Pancreas (tissue), 10 donors: ENCODE measurements at places on chromosomes 7 and 10.

- no peak for DNase-seq
Measured at GRCh38 chr7:131723926-131724325, 167.5 kb upstream of the PODXL start.

DNA sequence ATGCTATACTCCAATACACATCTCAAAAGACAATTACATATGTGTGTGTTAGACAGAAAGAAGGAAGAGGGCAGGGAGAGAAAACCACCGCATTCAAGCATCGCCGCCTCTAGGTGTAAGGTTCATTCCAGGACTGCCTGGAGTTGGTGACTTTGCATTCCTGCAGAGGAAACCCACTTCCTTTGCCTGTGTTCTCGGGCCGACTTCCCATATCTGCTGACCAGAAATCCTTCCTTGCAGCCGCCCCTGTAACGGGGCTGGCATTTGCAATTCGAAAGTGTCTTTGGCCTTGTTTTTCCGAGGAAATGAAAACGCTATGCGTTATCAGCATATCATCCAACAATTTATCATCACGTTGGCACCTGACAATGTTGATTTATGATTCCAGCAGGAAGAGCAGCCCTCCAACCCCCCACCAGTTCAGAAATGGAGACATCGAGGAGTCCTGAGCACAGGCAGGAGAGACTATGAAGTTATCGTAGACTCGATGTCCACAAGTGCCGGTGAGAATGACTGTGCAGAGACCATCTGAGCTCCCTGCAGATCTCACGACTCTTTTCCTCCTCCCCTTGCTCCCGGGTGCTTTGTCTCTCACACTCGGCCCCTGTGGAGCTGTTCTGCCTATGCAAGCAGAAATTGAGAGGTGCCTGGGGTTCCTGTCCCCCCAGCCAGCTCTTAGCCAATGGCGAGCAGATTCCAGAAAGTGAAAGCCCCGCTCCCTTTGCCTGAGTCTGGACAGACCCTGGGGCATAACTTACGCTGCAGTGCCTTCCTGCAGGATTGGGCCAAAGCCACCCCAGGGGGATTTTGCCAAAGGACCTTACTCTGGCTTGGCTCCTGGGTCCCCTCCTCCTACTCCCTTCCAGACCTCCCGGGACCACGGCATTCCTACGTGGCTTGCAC lies 68.9 kb upstream of the FOXK1 start:
- DNase-seq = no peak

DNA sequence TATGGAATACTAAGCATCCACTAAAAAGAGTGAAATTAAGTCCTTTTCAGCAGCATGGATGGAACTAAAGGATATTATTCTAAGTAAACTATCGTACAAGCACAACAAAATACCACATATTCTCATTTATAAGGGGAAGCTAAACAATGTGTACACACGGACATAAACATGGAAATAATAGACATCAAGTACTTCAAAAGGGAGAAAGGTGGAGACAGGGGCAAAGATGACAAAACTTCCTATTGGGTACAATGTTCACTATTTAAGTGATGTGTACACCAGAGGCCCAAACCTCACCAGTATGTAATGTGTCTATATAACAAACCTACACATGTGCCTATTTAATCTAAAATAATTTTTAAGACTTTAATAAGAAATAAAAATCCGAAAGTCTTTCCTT lies 2.2 kb upstream of the AKR1C4 start:
- DNase-seq = no peak

DNA sequence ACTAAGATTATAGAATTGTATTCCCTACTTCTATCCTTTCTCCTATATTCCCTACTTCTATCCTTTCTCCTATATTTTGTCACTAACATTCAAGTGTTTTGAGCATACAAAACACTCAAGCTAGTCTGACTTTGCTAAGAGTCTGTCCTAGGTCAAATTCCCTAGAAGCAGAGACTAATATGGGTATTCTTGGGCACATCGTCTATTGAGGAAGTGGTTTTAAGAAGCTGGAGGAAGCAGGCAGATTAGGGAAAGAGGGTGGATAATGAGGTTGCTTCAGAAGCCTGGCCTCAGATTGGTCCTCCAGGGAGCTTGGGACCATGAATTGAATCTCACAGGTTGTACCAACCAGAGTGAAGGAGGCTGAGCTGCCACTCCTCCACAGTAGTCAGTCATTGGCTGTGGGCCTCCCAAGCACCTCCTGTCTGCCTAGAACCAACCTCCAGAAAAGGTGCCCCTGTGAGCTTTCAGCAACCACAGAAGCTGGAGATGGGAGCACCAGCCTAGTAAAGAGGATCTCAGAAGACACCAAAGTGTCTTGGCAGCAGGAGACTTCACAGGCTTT lies 295.9 kb upstream of the PHF14 start:
- no peak for DNase-seq

DNA sequence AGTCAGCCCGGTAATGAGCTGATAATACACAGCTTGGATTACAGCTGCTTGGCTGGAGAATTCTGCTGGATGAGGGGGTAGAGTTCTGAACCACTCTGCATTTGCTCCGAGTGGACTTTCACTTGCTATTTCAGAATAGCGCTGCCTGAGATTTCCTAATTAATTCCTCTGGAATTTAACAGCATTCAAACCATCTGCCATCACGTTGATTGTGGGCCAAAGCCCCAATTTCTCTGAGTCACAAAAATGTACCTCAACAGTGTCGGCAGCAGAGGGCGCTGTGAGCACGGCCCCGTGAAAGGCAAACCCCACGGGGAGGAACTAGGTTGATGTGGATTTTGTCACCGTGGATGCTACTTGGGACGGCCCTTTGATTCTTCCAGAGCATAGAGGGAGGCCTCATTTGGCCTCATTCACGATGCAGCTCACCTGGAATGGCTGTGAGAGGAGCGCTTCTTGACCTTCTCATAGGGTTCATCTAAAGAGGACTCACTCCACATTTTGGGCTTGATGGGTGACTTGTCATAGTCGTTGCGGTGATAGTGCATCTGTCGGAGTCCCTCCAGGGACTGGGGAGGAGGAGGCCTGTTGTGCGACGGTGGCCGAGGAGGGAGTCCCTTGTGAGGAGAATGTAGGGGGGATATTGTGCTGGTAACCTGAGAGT lies 73.3 kb downstream of the PRPF18 start:
- no peak for DNase-seq

- DNase-seq = no peak
Measured at GRCh38 chr10:71342573-71343391, 23.7 kb downstream of the SLC29A3 start.

DNA sequence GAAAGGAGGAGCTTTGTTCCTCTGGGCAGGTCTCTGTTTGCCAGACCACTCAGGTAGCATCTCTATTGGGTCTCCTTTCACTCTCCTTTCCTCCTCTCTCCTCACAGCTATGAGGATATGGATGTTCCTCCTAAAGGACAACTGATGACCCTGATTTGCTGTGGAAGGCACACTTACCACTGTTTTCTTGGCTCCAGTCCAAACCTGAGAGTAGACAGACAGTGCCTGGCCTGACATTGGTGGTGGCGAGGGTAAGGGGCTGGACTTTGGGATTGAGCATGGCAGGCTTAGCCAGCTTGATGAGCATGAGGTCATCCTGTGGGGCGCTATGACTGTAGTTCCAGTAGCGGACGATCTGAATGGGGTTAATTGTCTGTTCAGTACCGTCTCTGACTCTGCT lies 3.6 kb downstream of the PRSS37 start:
- no peak for DNase-seq

DNA sequence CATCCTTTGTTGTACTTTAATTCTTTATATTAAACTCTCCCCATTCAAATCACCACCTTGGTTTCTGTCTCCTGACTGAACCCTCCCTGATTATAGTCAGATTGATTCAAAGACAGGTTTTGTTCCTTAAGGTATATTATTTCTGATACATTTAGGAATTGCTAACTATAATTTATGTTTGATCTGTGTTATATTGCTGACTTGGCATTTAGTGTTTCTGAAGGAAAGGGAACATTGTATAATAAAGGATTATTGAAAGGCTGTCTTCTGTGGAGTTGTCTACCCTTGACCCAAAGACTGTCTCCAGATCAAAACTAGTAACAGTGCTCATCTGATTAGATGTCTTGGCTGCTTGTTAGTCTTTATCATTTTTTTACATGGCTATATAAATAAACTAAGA lies 10.3 kb downstream of the CDK1 start:
- no peak for DNase-seq

DNA sequence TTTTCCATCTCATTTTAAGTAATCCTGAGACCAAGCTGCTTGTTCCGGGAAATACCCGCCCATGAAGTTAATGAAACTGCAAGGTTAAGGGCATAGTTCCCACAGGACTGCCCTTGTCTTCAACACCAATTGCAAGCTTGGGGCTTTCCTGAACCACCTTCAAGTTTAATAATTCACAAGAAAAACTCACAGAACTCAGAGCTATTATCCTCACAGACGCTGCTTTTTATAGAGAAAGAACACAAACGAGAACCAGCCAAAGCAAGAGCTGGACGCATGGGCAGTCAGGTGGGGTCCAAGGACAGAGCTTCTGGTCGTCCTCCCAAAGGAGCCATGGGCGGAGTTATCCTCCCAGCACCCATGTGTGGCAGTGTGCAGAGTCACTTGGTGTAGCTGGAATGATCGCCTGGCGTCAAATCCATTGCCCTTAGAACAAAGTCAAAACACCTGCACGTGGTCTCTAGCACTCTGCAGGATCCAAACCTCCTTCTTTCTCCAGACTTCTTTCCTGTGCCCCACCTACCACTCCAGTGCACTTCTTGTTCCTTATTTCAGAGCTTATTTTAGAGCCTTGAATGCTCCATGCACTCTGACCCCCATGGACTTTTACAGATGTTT lies 56.7 kb downstream of the SNX10 start:
- DNase-seq = peak; percentile 64

GRCh38 chr7:45461026-45461425 lies 113.1 kb upstream of the ADCY1 start:
- DNase-seq = no peak

DNA sequence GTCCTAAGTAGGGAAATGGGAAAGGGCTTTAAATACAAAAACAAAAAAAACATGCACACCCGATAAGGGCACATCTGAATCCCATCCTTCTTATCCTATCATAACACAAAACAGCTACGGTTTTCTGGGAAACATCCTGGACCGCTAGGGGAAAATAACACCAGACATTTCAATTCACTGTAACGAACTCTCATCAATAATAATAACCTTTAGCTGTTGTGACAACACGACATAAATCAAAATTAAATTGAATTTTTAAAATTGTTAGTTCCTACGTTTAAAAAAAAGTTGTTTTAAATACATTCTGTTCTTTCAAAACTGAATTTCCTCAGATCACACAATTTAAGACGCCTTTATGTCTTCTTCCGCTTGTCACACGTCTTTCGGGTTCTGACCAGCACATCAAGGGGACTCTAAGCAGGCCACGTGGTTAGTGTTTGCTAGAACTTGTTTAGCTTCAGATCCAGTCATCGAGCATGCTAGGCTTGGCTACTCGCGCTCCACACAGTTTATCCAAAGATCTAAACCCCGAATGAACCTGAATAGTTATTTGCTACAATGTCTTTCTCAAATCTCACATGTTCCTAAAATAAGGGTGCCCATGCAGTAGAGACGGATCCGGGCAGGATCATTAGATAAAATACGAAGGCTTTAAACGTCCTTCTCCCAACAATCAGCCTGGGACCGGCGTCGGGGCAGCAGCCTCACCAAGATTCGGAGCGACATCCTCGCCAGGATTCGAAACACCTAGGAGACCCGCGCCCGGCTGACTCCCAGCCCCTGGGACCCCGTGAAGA lies 839 bp downstream of the IKZF5 start:
- DNase-seq = peak; percentile 49

- no peak for DNase-seq
Measured at GRCh38 chr7:17297243-17297642, 1.2 kb upstream of the AHR start.

GRCh38 chr7:668139-668931 lies 58.2 kb upstream of the DNAAF5 start:
- DNase-seq = no peak

DNA sequence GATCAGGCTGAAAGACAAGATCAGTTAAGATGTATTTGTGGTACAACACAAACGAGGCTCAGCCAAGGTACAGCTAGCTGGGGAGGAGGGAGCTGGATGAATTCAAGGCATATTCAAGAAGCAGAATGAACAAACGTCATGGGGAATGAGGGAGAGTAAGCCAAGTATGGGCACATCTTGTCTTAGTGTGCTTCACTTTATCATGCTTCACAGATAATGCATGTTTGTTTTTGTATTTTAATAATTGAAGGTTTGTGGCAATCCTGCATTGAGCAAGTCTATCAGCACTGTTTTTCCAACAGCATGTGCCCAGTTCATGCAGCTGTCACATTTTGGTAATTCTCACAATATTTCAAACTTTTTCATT lies 135.4 kb downstream of the HIBADH start:
- DNase-seq = no peak

DNA sequence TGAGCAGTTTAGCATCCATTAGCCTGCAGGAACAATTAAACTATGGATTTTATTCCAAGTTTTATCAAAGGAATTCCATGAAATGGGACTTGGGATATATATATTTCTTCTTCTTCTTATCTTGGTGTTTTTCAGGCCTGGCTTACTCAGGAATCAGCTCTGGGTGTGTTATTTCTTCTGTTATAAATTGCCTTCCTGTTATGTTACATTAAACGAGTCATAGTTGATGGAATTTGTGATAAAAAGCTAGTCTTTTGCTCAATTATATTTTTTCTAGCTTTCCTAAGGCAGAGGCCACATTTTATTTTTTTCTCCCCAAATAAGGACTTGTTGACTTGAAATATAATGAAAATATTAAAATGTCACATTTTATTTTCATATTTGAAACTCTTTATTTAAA lies 141.3 kb downstream of the EPC1 start:
- no peak for DNase-seq
